ENCODE measurements at places on chromosomes 7 and 10. TPM values are rescaled to one million over a fixed set of nuclear protein-coding genes. Genes with fewer than 3 reads are reported as not detected.

Gene ZNF107
- total RNA-seq: 2.0 TPM

Gene THNSL1
- 1.1 TPM for total RNA-seq

Gene SYCE1
- total RNA-seq: 1.1 TPM

Gene PAPSS2
- 13.4 TPM for total RNA-seq

Gene FAM25G
- not detected for total RNA-seq

Gene AEBP1
- total RNA-seq: 84.4 TPM

Gene SLC39A12
- not detected for total RNA-seq

Gene FIS1
- 459 TPM for total RNA-seq

Gene CALN1
- not detected for total RNA-seq

Gene ANXA8L1
- total RNA-seq: 44.2 TPM

Gene KLF14
- total RNA-seq: 0.35 TPM

Gene PIP
- not detected for total RNA-seq

Gene BHLHA15
- total RNA-seq: 0.83 TPM

Gene HOXA2
- 0.33 TPM for total RNA-seq

Gene PKD1L1
- 1.1 TPM for total RNA-seq

Gene AGR2
- not detected for total RNA-seq

Gene P4HA1
- 45.4 TPM for total RNA-seq
